ENCODE measurements at places on chromosomes 11 and 22.

DNA sequence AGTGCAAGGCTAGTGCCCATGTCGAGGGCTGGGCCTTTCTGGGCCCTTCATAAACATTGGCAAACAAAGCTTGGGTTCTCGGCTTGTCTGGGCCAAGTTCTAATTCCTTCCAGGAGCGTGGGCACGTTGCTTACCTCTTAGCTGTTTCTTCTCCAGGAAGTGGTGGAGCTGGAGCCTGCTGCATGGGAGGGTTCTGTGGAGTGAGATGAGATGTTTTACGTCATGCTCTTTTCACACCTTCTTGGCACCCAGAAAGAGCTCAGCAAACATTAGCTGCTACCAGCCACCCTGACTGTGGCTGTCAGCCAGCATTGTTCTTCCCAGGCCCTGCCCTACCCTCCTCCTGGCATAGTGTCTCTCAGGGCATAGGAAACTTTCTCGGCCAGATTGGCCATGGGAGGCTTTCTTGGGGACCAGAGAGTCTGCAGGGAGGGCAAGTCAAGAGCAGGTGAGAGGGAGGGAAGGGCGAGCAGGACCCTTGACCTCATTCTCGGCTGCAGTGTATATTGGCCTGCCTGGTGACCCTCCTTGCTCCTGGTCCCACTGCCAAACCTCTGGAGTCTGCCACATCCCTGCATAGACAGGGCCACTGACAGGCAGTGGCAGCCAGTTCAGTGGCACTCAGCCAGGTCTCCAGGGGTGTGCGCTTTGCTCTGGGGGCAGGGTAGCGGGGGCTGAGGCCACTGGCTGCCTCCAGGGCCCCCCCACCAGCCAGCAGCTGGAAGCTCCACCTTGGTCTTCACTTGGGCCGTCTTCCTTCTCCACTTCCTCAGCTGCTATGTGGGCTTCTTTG is 98.8 kb downstream of the BCR start:
- DNase-seq, result peak; percentile 71

DNA sequence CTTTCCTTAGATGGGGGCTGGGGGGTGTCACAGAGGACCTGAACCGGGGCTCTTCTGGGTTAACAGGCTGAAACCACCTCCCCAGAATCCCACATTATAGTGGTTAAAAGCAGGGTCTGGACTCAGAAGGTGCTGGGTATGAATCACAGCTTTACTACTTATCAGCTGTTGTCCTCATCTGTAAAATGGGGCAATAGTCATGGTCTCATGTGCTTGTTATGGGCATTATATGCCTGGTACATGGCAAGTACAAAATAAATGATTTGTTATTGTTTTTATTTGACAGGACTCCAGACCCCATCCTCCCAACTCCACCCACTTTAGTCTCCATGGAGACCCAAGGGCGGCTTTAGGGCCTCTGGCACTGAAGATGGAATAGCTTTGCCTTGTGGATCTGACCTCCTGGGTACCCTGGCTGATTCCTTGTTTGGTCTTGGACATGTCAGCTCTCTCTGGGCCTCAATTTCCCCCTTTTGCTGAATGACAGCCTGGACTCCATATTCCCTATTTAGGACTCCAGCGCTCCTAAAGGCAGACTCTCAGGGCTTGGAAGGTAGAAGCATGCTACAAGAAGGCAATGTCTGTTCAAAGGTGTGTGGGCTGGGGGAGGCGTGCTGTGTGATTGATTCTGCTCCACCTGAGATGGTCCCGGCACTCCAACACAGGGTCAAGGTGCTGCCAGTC is 812 bp upstream of the SMTN start:
- DNase-seq, result no peak

DNA sequence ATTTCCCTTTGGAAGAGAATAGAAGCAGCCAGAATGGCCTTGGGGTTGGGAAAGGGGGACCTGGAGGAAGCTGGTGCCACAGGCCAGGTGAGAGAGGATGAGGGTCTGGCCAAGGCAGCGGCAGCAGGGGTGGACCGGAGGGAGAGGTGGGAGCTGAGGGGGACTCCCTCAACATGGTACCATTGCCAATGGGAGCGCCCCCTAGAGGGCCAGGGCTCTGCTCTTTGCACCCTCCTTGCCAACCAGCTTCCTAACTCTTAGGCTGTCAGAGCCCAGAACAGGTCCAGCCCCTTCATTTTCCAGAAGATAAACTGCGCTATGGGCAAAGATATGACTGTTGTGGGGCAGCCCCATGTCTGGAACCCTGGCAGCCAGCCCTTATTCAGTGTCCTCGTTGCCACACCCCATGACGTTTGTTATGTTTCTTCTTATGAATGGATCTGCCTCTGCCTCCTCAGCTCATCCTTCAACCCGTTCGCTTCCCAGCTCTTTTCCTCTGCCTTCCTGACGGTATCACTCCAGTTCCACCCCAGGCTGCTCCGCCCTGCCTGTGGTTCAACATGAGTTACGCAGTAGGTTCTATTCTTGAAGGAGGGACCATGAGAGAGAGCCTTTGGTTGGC is 185.2 kb downstream of the GRIK4 start:
- no peak for DNase-seq

DNA sequence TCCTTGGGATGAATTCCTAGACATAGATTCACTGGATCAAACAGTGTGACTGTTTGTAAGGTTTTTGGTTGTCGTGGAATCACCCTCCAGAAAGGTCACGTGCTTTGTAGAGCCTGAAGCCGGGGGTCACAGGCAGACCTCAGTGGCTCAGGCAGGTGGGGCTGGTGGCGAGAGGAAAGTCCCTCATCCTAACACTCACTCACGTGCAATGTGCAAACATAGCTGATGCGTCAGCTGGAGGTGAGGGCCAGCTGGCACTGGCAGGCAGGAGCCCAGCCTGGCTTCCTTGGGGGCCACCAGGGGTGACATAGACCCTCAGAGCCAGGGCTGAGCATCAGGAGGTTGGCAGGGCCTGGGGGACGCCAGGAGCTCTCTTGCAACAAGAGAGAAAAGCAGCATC is 90.0 kb downstream of the ARHGAP8 start:
- DNase-seq, result no peak

DNA sequence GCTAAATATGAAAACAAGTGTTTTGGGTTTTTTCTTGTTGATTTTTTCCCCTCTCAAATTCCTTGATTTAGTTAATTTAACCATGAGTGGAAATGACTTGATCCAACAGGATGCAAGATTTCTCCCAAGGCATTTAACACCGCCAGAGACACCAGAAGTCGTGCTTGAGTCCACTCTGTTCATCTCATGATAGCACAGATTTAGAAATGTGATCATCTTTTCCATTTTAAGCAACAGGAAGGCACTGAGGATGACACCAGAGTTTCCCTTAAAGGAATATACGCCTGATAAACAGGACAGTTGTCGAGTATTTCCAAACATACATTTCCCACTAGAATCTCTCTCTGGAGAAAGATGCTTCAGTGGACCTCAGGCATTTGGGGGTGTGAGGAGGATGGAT is 318.7 kb downstream of the CADM1 start:
- no peak for DNase-seq

- no peak for DNase-seq
Measured at GRCh38 chr11:94924171-94924572, 49.2 kb downstream of the CWC15 start.

DNA sequence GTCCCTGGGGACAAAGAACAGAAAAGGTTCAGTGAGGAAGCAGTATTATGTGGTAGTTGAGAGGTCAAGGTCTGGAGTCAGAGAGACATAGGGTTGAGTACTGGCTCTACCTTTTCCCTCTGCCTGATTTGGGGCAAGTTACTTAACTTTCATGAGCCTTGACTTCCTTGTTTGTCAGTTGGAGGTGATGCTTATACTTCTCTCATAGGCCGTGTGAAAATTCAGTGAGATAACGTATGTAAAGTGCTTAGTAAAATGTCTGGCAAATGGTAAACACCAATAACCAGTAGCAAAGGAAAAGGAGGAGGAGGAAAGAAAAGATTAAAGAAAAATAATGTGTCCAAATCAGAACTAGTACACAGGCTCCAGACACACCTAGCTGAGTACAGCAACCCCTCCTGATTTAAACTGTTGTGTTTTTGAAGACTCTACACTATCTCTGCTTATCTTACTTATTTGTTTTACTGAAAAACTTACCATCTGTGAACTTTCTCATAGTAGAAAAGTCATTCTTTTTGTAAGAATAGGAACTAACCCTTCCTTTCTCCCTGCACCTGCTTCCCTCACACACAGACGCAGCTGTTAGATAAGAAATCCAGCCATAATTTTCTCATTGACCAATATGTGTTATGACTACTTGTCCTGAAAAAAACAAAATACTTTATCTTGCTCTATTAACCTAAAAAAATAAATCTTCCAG is 126.9 kb downstream of the CD44 start:
- no peak for DNase-seq

DNA sequence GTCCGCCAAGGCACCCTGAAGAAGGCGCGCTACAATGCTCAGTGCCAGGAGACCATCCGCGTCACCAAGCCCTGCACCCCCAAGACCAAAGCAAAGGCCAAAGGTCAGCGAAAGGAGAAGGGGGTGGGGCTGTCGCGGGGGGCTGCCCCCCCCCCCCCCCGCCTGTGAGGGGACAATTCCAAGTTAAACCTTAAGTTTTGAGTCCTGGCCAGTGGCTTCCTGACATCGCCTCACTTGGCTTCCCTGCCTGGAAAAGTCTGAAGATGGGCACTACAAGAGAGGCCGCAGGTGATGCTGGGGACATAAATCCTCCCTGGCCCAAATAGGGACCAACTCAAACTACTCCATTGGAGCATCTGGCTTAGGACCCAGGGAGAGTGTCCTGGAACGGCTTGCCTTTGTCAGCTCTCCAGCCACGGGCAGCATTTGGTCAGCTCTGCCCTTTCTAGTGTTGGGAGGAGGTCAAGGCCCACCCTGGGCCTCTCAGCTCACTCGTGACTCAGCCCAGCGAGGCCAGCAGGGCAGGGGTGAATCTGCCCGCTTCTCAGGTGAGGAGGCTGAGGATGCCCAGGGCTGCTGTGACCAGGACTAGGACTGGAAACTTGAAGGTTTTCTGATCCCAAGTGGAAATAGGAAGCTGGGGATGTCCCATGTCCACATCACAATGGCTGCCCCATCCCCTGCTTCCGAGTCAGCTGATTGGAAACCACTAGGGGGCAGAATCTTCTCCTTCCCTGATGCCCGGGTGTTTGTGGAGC is 1.4 kb downstream of the MDK start:
- DNase-seq, result peak; percentile 32

DNA sequence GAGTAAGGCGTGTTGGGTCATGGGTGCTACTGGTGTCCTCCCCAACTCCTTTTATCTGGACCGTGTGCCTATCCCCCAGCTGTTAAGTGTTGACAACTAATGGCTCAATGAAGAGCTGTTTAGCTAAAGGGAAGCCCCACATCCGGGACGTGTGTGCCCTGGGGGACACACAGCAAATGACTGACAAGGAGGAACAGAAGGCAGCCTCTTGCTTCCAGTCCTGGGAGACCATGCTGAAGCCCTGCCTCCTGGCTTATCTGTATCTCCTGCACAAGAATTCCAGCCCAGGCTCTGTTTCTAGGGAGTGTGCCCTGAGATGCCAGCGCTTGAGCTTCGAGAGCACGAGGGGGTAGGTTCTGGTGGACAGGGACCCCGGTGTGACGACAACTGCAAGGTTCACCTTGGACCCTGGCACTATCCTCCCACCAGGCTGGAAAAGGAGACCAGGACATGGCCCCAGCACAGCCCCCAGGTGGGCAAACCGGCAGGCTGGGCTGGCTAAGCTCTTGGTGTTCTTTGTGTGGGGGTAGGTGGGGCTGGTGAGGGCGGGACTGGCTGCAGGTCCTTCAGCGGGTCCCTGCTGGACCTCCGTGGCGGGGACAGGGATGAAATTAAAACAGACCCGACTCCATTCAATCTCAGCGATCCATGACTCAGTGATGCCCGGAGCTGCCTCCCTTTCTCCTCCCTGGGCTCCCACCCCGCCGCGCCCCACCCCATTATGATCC is 21.0 kb downstream of the ASCL2 start:
- DNase-seq, result no peak

- no peak for DNase-seq
Measured at GRCh38 chr11:130129922-130130321, 29.7 kb upstream of the ST14 start.

- DNase-seq, result no peak
Measured at GRCh38 chr11:96082936-96083335, 159.0 kb upstream of the MTMR2 start.

DNA sequence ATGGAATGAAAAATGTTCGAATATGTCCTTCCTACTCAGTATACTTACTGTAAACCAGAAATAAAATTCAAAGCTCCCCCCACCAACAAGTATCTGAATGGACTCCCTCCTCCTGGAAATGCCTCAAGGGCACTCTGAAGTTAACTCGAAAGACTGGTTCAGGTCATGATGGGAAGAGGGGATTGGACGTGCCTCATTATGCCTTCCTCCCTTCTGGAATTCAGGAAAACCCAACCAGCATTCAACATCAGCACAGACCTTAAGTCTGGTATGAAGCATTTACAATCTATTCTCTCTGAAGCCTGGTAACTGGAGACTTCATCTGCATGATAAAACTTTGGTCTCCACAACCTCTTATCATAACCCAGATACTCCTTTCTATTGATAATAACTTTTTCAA is 428.3 kb upstream of the RAG2 start:
- no peak for DNase-seq

DNA sequence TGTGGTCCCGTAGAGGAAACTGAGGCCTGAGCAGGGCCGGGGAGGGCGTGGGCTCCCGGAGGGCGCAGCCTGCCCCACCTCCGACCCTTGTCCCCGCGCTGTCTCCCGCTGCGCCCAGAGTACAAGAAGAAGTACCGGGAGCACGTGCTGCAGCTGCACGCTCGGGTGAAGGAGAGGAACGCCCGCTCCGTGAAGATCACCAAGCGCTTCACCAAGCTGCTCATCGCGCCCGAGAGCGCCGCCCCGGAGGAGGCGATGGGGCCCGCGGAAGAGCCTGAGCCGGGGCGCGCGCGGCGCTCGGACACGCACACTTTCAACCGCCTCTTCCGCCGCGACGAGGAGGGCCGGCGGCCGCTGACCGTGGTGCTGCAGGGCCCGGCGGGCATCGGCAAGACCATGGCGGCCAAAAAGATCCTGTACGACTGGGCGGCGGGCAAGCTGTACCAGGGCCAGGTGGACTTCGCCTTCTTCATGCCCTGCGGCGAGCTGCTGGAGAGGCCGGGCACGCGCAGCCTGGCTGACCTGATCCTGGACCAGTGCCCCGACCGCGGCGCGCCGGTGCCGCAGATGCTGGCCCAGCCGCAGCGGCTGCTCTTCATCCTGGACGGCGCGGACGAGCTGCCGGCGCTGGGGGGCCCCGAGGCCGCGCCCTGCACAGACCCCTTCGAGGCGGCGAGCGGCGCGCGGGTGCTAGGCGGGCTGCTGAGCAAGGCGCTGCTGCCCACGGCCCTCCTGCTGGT is 1.9 kb downstream of the NLRP6 start:
- DNase-seq, result peak; percentile 53

- no peak for DNase-seq
Measured at GRCh38 chr11:120571476-120571875, 59.9 kb downstream of the GRIK4 start.

Data from MG63 (cell line).